B cell (primary cell): ENCODE measurements at places on chromosomes 4 and X. TPM values are rescaled to one million over a fixed set of nuclear protein-coding genes. Genes with fewer than 3 reads are reported as not detected.

GRCh38 chr4:17195461-17196275 is 297.2 kb upstream of the LDB2 start:
- no peak for DNase-seq

DNA sequence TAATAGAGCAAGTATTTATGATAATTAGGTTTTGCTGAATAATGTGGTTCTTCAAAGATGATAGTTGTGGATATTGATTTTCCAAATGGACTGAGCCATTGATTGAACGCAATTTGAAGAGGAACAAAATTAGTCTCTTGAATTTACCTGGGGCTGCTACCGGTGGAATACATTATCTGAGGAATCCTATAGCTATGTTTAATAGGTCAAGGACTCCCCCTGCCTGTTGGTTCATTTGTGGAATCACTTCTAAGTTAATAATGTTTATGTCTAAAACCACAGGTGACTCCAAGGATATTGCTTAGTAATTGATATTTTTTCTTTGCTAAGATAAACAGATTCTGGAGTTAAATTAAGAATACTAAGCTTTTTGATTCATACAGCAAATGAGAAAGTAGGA is 576.0 kb upstream of the PABPC4L start:
- DNase-seq, result no peak

The TCEAL7 gene
- total RNA-seq, result not detected in 2 replicates

DNA sequence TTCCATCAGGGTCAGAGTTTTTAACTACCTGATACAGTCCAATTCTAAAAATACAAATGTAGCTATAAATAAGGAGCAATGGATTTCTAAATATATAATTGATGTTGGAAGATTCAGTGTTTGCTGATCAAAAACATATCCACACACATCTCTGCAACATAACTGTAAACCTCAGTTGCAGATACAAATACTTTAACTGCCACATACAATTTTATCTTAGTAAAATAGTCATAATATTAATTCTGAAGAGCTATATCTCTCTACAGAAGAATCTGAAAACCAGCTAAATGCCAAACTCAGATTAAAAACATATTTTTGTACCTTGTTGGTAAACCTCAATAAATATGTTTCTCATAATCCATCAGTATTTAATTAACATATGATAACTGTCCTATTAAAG is 674.3 kb upstream of the INTU start:
- no peak for DNase-seq

The KLKB1 gene
- 0.44 and 0.73 TPM in 2 replicates for total RNA-seq

- DNase-seq, result no peak
Observed at GRCh38 chr4:88729146-88729760, 31.6 kb upstream of the NAP1L5 start.

GRCh38 chrX:119871245-119871598 is 311 bp downstream of the RNF113A start:
- no peak for DNase-seq

DNA sequence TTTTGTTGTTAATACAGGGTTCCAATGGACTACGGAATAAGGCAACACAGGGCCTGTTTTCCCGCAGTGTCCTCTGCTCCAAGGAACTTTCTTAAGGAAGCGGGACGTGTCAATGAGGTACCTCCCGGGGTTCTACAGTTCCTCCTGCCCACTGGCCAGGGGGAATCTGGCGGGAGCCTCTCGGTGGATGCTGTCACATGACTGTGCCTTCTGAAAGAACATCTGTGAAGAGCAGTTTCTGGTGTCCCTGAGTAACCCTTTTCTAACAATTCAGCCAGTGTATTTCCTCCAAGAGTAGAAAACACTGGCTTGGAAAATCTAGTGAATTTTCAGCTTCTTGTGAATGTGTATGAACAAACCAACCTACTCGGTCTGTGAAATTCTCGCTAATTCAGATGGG is 32.7 kb downstream of the MFAP3L start:
- no peak for DNase-seq

The LDB2 gene
- total RNA-seq, result not detected in 2 replicates

DNA sequence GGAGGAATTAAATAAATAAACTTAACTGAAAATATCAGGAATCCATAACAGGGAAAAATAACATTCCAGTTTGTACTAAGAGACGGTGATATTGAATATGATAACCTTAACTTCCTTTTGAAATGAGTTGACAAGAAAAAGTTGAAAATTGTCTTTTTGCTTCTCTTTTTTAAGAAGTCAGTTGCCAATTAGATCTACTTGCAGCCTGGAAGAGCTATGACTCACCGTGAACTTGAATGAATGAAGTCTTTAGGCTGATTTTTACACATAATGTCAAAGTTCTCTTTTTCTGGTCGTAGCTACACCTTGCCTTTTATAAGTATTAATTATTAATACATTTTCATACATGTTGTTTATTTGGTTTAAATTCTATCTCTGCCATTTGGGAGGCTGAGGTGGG is 94.4 kb upstream of the HPGD start:
- DNase-seq, result no peak

DNA sequence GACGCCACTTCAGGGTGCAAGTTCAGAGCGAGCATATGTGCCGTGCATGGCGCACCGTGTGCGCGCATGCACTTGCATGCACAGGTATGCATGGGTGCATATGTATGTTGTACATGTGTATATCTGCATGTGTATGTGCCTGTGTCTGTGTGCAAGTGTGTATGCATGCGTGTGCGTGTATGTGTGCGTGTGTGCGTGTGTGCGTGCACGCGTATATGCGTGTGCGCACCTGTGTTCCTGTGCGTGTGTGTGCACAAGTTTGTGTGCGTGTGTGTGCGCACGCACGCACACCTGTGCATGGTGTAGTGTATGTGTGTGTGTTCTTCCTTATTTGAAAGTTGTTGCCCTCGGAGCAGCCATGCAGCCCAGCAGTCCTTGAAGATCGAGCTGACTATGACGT is 76.8 kb downstream of the GPR143 start:
- no peak for DNase-seq

DNA sequence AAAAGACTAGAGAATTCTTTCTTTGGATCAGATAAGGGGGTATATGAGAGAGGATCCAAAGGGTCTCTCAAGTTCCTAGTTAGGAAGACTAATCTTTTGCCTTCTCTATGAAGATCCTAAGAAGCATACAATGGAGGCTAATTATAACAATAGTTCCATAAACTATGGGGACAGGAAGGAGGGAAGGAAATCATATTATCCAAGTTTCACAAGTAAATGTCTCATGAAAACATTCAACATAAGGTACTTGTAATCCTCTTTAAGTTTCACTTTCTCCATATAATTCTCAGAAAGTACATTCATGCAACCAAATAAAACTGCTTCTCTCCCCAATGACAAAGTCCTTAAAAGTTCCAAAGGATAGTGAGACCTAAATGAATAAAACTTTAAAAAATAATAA is 27.1 kb downstream of the STX18 start:
- DNase-seq, result no peak
